ENCODE measurements at places on chromosomes 12 and 14.

DNA sequence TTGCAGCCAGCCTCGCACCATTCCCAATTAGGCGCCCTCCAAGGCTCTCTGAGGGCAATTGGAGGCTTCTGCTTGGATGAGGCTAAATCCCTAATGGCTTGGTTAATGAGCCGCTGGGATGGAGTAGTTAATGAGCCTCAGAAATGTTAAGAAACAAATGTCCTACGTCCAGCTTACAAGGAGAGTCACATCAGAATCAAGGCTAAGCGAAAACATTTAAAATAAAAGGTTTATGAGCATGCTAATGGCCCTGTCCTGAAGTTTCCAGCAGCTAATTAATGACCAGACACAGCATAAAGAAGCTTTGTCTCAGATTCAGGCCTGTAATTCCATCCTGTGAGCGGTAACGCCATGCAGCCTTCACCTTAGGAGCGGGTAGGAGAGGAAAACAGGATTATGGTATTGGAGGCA, 200.7 kb upstream of the BCL2L14 start:
- no peak for DNase-seq

DNA sequence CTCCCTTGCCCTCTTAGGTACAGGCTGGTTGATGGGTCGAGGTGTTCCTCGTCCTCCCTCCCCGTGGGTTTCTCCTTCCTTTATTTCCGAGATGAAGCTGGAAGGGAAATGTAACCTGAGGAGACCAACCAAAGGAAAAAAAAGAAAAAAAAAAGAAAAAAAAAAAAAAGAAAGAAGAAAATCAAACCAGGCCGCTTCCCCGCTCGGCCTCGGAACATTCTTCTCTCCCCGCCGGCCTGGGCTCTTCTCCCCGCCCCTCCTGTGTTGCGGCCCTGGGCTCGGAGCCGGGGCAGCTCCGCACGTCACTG, 1.6 kb upstream of the NFATC4 start:
- DNase-seq, result no peak

- DNase-seq, result no peak
These were observed 25.4 kb downstream of the AP5M1 start for GRCh38 chr14:57293866-57294837.

DNA sequence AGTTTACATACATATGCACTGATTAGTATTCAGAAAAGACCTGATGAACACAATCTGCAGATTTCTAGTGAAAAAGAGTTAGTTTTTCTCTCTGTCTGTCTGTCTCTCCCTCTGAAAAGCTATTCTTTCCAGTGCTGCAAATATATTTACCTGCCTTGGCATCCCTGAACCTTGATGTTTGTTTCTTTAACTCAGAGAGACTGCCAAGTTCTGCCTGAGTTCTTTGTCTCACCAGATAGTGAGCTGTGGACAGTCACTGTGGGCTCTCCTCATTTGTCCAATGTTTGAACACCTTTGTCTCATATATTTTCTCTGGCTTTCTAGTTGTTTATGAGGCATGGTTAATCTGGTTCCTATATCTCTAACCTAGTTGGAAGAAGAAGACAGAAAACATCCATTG, 250.4 kb downstream of the SOX5 start:
- DNase-seq, result no peak

- DNase-seq, result no peak
These were observed 421 bp upstream of the ACADS start for GRCh38 chr12:120725151-120725658.

DNA sequence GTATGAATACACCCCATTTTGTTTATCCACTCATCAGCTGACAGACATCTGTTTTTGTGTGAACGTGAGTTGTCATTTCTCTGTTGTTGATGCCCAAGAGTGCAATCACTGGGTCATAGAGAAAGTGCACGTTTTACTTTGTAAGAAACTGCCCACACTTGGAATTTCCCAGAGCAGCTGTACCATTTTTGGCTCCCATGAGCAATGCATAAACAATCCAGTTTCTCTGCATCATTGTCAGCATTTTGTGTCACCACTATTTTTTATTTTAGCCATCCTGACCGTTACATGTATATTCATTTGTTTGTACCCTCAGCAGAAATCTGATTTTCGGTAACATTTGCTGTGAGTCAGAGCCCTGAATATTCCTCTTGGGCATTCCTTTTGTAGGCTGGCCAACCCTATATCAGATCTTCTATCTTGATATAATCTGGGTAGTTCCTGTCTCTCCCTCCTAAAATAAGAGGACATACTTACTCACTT, 62.7 kb downstream of the RBM19 start:
- DNase-seq, result no peak

- no peak for DNase-seq
These were observed 29.3 kb downstream of the GRIN2B start for GRCh38 chr12:13952096-13952495.

DNA sequence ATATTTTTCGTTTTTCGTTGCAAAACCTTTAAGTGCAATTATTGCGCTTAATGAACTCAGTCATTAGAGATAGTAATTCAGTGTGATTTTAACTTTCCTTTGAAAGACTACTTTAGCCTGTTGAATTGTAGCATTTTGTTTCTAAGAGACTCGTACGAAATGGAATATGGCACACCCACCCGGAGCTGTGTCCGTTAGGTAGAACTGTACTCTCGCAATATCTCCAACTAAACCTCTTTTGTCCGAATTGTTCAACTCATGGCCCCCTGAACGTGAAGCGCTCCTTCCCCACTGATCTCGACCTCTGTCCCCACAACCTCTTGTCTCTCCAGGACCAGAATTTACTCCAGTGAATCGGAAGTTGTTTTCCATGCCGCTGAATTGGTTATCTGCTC, 800 bp downstream of the PCNX4 start:
- no peak for DNase-seq

DNA sequence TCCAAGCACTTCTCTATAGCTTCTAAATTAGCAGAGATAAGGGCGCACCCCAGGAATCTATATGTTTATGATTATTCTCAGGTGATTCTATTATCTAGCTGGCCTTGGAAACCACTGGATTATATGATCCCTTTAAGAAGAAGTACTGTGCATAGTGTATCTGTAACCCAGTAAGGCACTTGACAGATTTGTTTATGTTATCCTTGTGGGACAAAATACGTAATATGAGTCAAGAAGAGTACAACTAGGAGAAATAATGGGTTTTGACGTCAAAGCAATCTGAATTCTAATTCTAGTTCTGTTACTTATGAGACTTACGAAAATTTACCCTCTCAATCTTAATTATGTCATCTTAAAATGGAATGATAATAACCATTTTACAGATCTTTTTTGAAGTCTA, 259.6 kb upstream of the NAV3 start:
- no peak for DNase-seq

DNA sequence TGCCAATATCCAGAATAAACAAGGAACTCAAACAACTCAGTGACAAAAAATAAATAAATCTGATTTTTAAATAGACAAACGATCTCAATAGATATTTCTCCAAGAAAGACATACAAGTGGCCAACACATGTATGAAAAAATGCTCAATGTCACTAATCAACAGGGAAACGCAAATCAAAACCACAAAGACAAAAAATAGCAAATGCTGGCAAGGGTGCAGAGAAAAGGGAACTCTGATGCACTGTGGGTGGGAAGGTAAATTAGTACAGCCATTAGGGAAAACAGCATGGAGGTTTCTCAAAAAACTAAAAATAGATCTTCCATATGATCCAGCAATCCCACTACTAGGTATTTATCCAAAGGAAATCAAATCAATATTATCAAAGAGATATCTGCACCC, 3.5 kb upstream of the EIF5 start:
- no peak for DNase-seq

DNA sequence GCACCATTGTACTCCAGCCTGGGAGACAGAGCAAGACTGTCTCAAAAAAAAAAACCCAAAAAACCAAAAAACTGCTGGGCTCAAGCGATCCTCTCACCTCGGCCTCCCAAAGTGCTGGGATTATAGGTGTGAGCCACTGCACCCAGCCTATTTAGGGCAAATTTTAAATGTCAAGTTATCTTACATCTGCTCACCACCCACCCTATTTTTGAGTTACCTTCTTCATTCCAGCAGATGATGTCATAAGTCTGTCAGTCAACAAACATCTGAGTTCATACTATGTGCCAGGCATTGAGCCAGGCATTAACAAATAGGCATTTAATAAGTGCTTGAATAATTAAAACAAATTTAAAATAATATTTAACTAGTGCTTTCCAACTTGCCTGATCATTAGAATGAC, 21.5 kb downstream of the BATF start:
- DNase-seq, result no peak

- DNase-seq, result peak; percentile 37
These were observed 42.2 kb upstream of the MANSC4 start for GRCh38 chr12:27822076-27822712.

- no peak for DNase-seq
These were observed 4.5 kb downstream of the RPH3A start for GRCh38 chr12:112796067-112796466.

DNA sequence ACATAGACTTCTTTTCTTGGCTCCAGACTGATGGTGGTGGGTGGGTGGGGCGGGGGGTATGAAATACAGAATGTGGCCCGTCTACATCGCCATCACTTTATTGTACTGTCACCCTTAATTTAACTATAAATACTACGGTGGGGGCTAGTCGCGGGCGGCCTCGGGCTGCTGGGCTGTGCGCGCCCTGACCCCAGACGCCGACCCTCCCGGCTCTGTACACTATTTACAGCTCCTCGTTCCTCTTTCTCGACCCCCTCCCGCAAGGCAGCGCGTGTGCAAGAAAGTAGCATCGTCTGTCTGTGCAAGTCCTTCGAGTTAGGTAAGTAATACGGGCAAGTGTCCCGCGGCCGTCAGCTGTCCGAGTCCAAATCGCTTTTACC, 1.8 kb downstream of the GSC start:
- DNase-seq, result no peak

DNA sequence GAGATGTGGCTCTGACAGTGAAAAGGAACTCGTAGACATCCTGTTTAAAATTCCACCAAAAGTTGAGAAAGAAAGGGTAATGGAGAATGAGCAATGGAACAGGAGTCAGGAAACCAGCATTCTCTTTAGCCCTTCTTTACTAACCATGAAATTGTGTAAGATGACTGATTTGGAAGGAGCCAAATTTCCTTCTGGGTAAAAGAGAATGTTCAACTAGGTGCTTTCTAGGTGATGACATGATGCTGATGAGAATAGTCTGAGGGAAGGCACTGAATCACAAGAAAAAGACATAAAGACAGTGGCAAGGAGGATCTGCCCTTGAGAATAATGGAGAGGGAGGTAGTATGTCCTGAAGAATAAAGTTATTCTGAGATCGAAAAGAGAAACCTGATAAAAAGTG, 2.2 kb downstream of the TSHR start:
- DNase-seq, result no peak

- no peak for DNase-seq
These were observed 22.1 kb upstream of the LGMN start for GRCh38 chr14:92770484-92770883.

DNA sequence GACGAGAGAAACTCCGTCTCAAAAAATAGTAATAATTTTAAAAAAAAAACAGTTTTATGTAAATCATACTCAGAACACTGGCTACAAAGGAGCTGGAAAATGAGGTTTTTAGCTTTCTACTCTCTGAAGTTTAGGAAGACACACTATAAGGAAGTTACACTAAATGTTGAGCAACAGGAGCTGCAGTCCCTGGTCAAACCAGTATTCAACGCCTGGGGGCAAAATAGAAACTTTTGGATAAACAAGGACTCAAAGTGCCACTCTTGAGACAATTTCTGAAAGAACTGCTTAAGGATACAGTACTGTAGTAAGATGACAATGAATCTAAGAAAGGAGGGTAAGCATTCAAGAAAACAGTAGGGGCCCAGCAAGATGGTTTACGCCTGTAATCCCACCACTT, 29.3 kb downstream of the ACTR6 start:
- DNase-seq, result no peak

DNA sequence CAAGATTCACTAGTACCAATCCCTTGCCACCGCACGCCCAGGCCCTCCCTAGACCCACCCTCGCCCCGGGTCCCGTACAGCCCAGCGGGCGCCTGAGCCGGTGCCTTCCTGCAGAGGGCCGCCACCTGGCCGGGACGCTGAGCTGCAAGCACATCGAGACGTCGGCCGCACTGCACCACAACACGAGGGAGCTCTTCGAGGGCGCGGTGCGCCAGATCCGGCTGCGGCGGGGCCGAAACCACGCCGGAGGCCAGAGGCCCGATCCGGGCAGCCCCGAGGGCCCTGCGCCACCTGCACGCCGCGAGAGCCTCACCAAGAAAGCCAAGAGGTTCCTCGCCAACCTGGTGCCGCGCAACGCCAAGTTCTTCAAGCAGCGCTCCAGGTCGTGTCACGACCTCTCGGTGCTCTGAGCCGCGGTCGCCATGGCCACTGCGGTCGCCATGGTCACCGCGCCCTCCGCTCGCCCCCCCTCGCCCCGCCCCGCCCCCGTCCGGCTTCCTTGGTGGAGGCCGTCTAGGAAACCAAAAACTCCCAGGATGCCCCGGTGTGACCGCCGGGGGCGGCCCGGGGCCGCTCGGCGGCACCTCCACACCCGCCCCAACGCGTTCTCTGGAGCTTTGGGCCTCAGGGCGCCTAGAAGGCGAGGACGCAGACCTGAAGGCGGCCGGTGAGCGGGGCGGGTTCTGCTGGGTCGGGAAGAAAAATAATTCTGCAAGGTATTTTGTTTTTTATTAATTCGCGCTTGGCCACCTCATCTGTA, 3.7 kb downstream of the REM2 start:
- peak; percentile 35 for DNase-seq

- peak; percentile 89 for DNase-seq
These were observed 12.4 kb downstream of the FAM181A start for GRCh38 chr14:93939304-93940229.

GRCh38 chr12:50725011-50725942, 38.6 kb upstream of the ATF1 start:
- no peak for DNase-seq

DNA sequence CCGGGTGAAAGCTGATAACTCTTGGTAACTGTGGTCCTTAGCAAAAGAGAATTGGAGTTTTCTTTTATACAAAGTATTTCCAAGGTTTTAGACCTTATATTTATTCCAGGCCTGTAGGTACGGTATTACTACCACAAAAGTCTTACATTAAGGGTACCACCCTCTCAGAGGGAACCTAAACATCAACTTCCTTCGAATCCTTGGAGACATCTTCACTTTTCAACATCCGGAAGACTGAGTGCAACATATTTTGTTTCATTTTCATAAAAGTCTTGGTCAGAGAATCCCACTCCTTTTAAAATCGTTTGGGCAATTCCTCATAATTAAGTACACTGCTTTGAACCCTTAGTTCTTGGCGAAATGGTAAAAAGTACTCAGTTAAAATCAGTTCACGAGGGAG, 1.2 kb downstream of the CNOT2 start:
- DNase-seq, result no peak

Measured in stimulated activated CD8-positive, alpha-beta memory T cell treated with anti-CD3 and anti-CD28 coated beads, Interleukin-12 subunit alpha, Interleukin-12 subunit beta, amount 100 ng/mL, for 1 hour (primary cell).